ENCODE measurements at places on chromosomes 7 and 10.

- no peak for DNase-seq
These were observed 291.8 kb downstream of the AHR start for GRCh38 chr7:17590221-17590620.

DNA sequence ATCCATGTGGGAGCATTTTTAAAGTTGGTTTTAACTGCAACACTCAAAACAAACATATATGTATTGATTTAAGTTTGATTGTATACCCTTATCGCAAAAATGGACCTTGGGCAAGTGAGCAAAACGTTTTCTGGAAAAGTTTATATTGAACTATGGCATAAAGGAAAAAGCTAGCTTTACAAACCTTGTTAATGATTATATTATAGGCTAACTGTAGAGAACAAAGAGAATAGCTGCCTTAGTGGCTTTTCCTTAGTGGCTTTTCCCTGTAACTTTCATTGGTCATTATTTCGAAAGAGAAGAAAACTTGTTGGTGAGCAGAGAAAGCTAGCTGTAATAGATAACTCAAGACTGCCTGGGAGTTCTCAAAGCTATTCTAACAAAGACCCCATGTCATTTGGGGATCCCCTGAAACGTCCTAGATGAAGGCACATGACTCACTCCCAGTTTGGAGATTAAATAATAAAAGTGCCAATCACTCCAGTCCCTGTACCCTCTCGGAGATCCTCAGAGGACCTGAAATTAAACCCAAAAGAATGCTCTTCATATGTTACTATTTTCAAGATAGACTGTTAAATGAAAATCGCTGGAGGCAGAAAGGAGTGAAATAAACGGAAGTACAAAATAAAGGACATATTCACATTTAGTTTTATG, 92.1 kb downstream of the SRI start:
- no peak for DNase-seq

DNA sequence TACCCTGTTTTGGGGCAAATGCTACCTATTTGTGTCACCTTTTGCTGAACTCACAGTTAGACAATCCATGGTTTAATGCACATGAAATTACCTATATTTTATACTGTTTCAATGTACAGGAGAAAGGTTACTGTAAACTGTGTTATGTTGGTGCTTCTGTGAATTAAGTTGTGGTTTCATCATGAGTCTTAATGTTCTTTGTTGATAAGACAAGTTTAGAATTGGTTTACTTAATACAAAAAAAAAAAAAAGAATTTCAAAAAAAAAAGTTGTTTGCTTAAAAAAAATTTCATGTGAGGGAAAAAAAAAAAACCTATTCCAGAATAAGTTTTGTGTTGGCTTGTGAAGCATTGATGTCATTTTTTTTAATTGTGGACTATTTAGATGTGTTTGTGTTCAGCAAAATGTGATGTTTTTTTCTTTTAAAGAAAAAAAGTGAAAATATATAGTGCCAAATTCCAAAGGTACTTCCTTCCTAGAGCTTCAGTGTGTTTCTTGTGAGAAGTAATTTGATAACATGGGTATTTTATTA, 280.3 kb downstream of the USP6NL start:
- no peak for DNase-seq

- no peak for DNase-seq
These were observed 56.6 kb downstream of the ELMO1 start for GRCh38 chr7:37391791-37392672.

GRCh38 chr10:11209830-11210181, 192.1 kb downstream of the CELF2 start:
- no peak for DNase-seq

DNA sequence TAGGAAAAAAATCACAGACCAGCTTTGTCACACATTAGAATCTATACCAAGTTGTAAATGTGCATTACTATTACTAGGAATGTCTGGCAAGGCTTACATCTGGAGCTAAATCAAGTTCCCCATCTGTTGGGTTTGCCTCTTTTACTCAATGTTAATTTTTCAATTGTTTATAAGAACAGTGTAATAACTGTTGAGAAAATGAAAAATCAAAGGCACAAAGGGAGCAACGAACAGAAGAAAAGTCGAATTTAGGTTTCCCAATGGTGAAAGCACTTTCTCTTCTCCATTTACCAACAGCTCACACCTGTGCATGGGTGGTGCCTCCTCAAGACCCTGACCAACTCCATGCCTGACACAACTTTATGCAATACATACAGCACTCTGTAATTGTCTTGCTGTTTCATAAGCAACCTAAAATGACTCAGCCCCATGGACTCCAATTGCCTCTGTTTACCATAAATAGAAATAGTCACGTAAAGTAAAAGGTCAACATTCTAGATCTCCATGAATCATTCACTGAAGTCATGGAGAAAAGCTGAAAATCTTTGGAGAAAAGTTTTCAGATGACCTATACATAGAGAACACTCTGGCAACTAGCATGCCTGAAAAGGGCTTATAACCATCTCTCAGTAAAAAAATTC, 95.5 kb upstream of the KCNIP2 start:
- no peak for DNase-seq

DNA sequence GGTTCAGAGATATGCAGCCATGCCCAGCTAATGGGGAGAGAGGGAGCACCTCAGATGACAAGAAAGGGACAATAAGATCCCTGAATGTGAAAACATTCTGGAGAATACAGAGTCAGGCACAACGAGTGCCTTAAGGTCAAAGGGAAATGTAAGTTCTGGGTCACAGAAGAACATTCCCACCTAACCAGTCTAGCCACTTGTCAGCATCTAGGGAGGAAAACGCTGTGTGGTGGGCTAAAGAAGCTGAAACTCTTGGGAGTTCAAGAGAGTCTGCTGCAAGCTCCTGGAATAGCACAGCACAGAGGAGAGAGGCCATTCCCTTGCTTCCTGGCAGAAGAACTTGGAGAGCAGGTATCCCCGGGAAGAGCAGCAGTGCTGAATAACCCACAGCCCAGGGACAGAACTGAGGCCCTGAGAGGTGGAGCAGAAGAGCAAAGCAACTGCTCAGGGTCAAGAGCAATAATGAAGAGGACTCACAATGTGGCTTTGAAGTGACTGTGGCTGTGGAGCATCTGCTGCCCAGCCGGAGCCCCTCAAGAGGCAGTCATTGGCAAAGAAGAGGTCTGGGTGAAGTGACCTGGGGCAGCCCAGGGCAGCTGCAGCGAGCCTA, 182.3 kb downstream of the NPSR1 start:
- DNase-seq, result no peak

DNA sequence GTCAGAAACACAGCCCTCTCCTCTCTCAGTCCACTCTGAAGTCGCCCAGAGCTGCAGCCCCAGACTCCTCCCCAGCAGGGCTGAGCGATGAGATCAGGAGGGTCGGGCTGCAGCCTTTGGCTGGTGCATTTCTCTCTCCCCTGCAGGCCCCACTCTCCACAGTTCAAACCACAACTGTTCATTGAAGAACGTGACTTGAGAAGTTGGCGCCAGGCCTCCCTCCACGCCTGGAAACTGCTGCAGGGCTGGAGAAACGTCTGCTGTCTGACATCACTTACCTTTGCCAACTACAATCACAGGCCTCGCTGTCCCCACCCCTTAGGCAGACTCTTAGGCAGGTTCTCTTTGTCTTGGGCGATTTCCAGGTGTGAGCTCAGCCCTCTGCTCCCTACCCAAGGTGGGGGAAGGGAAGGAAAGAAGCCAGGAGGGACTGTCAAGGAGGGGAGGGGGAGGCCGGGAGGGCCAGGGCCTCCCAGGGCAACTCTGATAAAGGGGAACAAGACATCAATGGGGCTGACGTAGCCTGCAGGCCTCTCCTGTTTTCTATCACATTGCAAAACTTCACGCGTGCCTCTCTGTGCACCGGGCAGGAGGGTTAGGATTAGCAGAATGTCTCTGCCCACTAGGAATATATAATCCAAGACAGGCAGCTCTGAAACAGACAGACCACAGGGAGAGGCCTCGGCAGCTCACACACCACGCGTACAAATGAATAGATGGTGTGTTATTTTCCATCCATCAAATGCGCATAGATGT, 32.7 kb downstream of the CALML5 start:
- no peak for DNase-seq

GRCh38 chr7:102063690-102064180, 222.9 kb upstream of the SH2B2 start:
- DNase-seq, result no peak

Measured in stimulated activated CD8-positive, alpha-beta memory T cell treated with anti-CD3 and anti-CD28 coated beads, Interleukin-7, amount 100 ng/mL, for 1 hour (primary cell).